OCI-LY7 (cell line): ENCODE measurements at places on chromosomes 4 and X.

GRCh38 chr4:41334182-41334581 lies 77.5 kb downstream of the UCHL1 start:
- no peak for DNase-seq

DNA sequence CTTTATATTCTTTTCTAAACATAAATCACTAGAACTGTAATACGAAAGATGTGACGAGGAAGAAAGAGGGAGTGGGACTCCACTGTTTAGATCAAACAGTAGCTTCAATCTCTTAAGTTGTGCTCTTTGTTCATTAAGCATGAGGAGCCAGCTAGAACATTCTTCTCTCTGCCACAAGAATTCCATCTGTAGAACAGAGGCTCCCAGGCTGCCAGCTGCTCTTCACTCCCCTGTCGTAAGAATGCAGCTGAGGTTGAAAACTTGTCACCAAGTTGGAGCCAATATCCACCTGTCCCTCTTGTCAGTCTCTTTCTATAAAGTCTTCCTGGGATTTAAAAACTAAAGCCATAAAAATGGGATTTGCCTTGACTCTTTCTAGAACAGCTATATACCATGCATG lies 65.0 kb upstream of the SEC24B start:
- no peak for DNase-seq

- no peak for DNase-seq
Observed at GRCh38 chrX:109089359-109089758, 353.0 kb upstream of the IRS4 start.

GRCh38 chr4:55021214-55021613 lies 104.2 kb downstream of the KDR start:
- no peak for DNase-seq

GRCh38 chr4:169984745-169985144 lies 41.5 kb downstream of the MFAP3L start:
- DNase-seq: no peak

DNA sequence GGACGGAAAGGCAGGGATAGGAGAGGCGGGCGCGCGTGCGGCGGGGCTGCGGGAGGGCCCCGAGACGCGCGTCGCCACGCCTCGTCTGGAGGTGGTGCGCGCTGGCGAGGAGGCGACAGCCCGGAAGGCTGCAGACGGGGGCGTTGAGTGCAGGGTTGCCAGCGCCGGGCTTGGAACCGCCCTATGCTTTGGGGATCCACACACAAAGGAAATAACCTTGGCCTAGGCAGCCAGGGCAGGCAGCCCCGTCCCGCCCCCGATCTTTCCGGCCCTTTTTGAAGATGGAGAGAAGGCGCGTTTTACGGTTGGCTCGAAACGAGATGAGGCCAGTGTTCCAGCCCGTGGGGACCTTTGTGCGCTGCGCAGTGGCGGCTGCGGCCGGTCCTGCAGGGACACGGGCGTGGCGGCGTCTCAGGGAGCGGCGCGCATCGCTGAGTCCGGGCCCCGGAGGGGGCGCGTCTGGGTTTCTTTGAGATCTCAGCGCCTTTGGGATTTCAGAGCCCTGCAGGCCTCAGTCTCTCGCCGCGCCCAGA lies 50.8 kb upstream of the TRIM2 start:
- peak; percentile 22 for DNase-seq

- peak; percentile 97 for DNase-seq
Observed at GRCh38 chr4:177441803-177442622, at the start of gene AGA. Gene AGA (minus strand): TSS chr4:177442437. CDS start chr4:177442375, 62 bp downstream.

GRCh38 chr4:105113800-105114199 lies 32.9 kb upstream of the TET2 start:
- DNase-seq: no peak

GRCh38 chr4:87974856-87975462 lies 555 bp upstream of the SPP1 start:
- DNase-seq: no peak
